ENCODE measurements at places on chromosomes 11 and 22.

DNA sequence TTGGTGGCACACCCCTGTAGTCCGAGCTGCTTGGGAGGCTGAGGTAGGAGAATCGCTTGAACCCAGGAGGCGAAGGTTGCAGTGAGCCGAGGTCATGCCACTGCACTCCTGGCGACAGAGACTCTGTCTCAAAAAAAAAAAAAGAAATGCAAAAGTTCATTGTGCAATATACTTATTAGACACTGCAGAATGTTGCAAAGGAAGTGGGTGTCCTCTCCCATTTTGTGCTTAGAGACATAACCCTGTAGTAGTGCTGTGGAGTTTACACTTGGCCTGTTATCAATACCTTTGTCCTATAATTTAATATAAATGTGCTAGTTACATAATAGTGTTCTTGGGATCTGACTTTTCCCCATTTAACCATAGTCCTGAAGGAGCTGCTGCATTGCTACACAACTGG is 9.4 kb downstream of the BCL2L13 start:
- DNase-seq: no peak

DNA sequence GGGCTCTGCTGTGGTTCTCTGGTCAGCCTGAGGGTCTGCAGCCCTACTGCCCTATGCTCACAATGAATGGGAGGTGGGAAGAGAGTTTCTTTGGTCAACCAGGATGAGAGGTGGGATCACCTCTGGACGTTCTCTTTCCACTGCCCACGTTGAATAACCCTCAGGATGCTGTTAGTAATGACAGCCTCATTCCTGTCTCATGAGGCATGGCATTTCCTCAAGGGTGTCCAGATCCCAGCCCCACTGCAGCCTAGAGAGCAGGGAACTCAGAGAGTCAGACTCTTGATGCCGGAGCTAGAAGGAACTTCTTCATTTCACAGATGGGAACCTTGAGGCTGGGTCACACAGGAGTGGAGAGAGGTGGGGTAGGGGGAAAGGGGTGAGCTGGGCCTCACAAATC is 196.0 kb downstream of the CEP164 start:
- no peak for DNase-seq

GRCh38 chr11:63905179-63905578 is 11.8 kb downstream of the RCOR2 start:
- DNase-seq: no peak

GRCh38 chr22:44919691-44920090 is 90.1 kb downstream of the PHF21B start:
- DNase-seq: no peak

DNA sequence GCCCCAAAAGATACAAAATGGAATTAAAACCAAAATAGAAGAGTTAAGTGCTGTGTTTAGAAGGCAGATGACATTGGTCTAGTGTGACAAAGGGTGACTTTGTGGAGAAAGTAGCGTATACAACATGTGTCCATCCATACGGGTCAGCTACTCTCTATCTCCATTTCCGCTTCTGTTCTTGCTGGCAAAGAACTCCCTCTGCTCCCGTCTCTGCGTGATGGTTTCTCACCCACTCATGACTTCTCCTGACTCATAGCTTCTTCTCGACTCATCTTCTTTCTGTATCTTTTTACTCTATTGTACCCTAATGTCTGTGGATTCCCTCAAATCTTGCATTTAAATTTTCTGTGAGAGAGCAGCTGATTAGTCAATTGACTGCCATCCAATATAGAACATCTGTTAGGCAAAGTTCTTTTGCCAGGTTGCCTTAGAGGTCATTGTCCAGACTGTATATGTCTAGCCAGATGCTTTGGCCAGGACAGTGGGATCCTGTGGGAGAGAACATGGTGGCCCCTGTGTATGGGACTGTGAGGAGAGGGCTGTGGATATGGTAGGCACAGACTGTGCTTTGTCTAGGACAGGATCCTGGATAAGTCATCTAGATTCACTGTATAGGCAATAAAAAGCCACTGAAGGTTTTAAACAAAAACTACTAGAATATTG is 28.4 kb downstream of the MMP13 start:
- no peak for DNase-seq

DNA sequence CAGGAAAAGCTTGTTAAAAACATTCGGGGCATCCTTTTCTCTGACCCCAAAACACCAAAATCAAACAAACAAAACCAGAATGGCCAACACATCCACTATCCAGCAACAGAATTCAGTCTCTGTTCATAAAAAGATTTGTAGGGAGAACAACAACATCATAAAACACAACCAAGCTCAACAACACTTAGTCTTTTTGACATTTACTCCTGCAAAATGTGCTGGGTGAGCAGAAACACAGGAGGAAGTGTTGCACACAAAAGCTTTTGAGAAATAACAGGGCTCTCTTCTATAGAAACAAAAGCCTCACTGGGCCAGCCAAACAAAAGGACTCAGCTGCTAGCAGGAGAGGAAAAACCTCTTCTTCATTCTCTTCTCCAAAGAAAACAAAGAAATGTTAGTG is 736.0 kb upstream of the CCDC90B start:
- no peak for DNase-seq

DNA sequence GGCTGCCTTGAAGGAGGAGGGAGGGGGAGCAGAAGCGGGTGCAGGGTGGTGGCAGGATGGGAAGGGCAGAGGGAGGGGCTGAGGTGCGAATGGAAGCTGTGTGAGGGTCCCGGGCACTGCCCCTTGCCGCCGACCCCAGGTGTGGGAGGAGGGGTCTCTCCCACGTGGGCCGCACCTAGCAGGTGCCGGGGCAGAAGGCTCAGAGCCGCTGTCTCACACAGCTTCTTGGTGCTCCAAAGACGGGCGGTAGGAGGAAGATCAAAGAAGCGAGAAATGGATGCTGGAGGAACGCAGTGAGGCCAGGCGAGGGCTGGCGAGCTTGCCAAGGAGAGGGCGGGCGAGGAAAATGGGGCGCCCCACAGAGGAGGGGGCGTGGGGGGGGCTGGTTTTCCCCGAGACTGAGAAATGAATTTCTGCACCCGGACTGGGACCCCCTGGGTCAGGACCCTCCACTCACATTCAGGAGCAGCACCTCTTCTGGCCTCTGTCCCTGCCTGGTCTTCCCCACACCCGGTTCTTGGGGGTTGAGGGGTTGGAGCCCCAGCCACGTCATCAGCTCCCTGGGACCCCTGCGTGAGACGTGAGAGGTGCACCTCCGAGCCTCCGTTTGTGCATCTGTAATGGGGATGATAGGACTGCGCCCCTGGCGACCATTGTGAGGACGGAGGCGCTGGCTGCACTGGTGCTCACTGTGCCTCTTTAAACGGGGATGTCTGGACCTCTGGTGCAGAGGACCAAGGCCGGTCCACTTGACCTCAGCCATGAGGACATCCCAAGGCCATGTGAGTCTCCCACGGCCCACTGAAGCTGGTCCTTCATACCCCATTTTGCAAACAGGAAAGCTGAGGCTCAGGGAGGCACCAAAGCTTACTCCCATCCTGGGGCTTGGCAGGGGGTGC is 16.8 kb downstream of the LSP1 start:
- DNase-seq: no peak

- DNase-seq: no peak
Measured at GRCh38 chr11:134252346-134253187, 585 bp downstream of the THYN1 start.

GRCh38 chr11:59542142-59542810 is 30.9 kb downstream of the OR4D9 start:
- no peak for DNase-seq

- DNase-seq: no peak
Measured at GRCh38 chr11:2566223-2567025, 121.6 kb downstream of the KCNQ1 start.

DNA sequence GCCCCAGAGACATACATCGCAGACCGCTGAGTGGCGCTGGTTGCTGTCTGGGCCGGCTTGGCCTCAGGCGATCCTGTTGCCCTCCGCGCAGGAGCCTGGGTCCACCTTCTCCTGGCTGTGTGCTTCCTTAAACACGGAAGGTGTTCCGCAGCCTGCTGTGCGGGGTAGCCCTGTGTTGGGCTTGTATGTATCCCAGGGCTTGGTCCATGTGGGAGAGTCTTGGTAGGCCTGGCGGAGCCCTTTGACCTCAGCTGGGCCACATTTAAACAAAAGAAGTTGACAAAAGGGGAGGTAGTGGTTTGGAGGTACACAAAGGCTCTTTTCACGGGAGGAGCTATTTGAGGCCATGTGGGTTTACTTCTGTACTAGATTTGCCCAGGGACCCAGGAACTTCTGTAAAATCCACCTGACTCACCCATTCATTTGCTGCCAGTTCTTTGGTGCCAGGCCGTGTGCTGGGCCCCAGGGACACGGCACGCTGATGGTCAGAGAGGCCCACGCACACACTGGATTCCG is 11.0 kb upstream of the GRAMD4 start:
- DNase-seq: no peak

GRCh38 chr11:100575860-100576717 is 111.0 kb upstream of the ARHGAP42 start:
- no peak for DNase-seq

DNA sequence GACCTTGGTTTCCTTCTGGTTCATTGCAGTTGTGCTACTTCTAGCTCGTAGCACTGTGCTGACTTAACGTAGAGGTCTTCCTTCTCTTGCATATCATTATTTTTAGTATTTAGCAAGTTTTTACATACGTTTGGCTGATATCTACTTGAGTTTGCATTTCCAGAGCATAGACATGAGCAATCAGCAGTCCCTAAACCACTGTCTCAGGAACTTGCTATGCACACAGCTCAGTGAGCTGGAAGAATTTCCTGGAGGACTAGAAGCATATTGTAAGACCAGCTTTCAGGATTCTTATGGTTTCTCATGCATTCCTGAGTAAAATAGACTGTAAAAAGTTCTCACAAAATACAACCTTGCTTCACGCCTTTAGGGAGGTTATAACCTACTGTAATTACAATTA is 226.7 kb upstream of the PDGFD start:
- no peak for DNase-seq

DNA sequence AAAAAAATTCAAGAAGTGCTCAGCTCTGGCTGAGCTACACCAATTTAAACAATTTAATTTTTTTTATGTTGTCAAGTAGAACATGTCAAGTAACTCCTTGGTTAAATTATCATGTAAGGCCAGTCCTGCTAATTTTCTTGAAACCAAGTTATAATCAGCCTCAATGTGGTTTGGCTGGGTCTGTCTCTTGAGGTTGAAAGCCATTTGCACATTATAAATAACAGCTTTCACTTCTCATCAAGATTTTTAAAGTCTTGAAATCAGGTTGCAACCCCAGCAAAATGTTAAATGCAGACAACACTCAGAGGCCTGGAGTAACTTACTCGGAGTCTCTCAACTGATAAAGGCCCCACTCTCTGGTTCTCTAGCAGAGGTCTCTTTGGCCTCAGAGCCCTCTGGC is 324.4 kb downstream of the BRD1 start:
- no peak for DNase-seq

DNA sequence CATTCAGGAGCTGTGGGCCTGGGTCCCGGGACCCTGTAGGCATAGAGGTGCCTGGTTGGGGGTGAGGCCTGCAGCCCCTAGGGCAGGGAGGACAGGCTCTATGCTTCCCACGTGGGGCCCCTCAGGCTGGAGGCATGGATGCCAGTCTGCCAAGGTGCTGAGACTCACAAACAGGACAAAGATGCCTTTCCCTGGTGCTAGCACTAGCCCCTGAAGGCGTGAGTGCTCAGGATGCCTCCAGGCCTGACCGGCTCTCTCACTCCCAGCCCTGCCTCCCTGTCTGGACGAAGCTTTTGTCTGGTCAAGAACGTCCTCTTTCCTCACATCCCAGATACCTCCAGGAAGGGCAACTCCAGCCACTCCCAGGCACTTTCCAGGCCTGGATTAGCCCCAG is 2.1 kb downstream of the CDC42BPG start:
- DNase-seq: no peak

DNA sequence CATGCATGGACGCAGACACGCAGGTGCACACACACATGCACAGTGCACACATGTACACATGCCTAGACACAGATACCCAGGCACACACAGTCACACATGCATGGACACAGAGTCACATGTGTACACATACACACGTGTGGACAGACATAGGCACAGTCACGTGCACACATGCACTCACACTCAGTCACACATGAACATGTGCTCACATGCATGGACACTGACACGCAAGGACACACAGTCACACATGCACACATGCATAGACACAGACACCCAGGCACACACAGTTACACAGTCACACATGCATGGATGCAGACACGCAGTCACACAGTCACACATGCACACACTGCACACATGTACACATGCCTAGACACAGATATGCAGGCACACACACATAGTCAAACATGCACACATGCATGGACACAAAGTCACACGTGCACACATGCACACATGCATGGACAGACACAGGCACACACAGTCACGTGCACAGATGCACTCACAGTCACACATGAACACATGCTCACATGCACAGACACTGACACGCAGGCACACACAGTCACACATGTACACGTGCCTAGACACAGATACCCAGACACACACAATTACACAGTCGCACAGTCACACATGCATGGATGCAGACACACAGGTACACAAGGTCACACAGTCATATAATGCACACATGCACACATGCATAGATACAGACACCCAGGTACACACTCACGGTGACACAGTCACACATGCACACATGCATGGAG is 16.8 kb downstream of the MUC2 start:
- DNase-seq: no peak

DNA sequence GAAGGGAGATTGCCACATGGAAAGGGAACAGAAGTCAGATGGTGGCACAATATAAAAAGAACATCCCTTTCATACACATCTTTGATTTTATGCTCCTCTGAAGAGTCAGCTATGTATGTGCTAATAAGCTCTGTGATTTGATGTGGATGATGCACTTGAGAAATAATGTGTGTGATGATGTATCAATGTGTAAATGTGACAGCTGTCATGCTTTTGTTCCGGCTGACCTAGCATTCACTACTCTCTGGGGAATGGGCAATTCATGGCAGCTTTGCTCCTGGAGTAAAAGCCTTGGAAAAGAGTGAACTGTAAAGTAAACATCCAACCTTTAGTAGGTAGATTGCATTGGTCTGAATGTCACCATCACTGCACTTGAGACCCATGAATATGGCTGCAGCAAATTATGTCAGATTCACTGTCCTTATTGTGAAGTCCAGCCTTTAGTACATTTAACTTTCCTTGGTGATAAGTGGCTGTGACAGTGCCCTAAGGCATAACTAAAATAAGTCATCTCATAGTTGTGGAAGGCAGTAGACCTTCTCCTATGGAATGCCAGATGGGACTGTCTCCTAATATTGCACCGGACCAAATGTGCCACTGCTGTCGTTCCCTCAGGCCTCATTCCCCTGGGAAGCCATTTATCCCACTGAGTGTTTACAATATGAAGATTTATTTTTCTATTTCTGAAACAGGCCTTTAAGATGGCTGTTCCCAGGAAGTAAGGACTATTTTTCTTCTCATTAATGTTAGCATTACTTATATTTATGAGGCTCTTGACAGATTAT is 178.2 kb upstream of the CCDC90B start:
- DNase-seq: no peak

- DNase-seq: no peak
Measured at GRCh38 chr11:126214841-126215240, 3.3 kb downstream of the FAM118B start.
